ENCODE measurements at places on chromosomes 5 and 9. TPM values are rescaled to one million over a fixed set of nuclear protein-coding genes. Genes with fewer than 3 reads are reported as not detected.

Gene RMRP
- total RNA-seq = 328,792 TPM

DNA sequence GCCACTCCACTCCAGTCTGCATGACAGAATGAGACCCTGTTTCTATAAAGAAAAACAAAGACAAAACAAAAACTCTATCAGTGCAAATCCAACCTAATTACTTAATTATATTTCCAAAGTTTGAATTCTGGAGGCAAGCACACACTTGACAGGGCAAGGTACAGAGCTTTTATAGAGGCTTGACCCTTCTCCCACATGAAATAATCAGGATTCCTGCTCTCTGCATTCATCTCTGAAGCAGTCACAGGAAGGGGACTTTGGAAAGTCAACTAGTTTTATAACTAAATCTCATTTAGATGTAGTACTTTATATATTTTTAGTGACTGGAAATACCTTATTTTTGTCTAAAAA, 91.9 kb upstream of the CHD1 start:
- no peak for DNase-seq

GRCh38 chr9:133935328-133936005, 56.7 kb downstream of the VAV2 start:
- DNase-seq = peak; percentile 89

DNA sequence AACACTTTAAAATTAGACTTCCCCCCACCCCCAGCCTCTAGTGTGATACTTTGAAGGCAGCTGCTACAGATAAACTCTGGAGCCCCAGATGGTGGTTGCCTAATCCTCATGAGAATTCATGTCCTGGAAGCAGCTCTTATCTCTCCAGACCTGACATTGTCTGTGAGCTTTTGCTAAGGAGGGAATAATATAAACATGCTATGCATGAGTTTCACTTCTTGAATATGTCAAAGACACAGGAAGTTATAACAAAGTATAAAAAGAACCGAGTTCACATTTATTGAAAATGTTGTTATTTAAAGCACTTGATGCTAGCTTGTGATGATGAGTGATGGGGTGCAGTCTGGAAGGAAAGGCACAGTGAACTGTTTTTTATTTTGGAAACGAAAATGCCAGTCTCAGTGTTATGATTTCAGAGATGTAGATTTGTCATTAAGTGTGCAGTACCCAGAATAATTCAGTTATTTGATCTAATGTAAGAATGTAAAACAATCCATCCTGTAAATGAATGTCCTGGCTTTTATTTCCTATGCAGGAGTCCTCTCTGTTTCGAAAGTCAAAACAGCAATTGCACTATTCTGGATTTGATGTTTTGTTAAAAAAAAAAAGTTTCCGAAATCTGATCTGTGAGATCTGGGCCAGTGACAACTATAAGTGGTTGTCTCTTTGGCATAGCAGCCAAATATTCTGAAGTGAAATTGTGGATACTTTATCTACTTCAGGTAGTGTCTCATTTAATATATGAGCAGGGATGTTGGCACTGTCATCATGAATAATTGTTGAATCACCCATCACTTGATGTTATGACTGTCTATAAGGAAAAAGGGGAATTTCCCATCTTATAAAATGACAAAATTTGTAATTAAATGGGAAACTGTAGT, 77.0 kb downstream of the ZCCHC7 start:
- DNase-seq = peak; percentile 75

DNA sequence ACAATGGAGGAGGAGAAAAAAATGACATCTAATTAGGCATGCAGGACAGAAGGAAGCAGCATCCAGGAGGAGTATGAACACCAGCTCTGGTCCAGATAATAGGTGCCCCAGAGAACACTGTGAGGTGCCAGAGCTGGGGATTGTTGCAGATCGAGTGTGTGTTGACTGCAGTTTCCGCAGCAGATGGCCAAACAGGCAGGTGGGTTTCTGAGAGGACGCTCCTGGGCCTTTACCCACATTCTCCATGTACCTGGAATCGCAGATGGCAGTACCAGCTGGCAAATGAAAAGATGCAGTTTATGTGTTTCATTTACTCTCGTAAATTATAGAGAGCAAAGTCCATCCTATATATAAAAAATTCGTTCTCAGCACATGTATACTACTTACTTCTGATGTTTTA, 182.2 kb upstream of the ISL1 start:
- DNase-seq = no peak

DNA sequence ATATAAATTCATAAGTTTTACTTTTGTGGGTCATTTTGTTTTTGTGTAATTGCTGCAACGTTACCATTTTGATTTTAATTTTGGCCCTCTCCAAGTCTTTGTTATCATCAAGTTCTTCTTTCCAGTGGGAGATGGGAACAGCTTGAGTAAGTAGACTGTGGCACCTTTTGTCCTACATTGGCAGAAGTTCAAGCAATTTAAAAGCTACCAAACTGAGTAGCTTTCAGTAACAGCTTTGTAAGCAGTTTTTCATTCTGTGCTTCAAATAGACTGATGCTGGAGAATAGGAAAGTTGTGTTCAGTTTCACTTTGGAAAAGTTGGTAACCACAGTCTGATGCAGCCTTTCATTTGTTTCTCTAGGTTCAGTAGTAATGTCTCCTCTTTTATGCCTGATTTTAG, 47.8 kb upstream of the TMED7 start:
- DNase-seq = no peak

DNA sequence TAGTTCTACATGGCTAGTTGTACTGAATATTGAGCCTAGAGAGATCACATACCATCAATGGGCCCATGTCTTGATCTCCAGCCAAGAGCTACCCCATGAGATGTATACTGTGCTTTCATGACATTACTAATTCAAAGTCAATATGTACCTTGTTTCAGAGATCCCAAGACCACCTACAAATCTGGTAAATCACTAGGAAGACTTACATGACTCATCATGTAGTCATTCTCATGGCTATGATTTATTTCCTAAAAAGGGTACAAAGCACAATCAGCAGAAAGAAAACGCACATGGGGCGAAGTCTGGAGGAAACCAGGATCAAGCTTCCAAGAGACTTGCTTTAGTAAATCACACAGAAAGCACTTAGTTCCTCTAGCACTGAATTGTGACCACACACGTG, 103.0 kb downstream of the PCSK5 start:
- peak; percentile 78 for DNase-seq

DNA sequence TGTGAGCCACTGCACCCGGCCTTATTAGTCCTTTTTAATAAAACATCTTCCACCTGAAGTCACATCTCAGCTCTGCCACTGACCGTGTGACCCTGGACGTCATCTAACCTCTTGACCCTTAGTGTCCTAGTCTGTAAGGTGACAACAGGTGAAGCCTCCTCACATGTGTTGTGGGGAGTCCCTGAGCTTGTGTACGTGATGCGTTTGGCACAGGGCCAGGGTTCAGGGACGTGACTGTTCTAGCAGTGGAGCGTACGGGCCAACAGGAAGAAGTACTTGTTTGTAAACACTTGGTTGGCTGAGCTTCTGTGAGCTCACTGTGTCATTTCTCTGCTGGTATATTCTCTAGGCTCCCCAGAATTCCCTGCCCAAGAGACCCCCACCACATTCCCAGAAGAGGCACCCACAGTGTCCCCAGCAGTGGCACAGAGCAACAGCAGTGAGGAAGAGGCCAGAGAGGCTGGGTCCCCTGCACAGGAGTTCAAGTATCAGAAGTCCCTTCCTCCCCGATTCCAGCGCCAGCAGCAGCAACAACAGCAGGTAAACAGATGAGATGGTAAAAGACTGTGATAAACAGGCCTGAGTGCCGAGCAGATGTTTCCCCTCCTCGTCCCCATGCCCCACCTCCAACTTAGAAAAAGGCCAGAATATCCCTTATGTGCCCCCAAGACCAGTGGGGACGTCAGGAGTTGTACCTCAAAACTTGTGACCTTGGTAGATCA, 35.3 kb upstream of the POMT1 start:
- peak; percentile 29 for DNase-seq
